ENCODE measurements at places on chromosomes 1 and 21.
A peak's percentile ranks its signal among the peaks of the same experiment; 100 is the strongest.

DNA sequence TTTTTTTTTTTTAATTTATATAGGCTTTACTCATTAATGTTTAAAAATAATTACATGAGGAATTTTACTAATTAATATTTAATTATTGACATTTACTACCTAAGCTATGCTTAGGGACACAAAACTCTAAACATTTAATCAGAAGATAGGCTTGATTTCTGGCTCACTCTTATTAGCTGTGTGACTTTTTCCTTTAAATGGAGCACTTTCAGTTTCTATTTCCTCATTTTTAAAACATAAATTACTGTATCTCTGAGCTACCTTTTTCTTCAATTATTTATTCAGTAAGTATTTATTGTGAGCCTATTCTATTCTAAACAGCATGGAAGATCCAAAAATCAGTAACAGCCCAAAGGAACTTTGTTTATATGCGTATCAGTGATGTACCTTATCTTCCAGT lies 40.5 kb downstream of the MAP3K7CL start:
- no peak for DNase-seq

DNA sequence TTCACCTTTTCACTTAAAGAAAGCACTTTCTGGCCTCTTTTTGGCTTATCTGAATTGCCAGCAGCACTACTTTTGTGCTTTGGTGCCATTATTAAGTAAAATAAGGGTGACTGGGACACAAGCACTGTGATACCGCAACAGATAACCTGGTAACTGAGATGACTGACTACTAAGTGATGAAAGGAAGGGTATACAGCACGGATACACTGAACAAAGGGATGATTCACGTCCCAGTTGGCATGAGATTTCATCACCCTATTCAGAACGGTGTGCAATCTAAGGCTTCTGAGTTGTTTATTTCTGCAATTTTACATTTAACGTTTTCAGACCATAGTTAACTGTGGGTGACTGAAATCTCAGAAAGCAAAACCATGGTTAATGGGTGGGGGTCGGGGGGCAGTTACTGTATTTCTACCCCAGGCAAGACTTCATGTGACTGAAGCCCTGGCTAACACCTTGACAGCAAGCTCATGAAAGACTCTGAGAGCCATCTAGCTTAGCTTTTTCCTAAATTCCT lies 102.8 kb downstream of the CLIC6 start:
- DNase-seq, result peak; percentile 18

DNA sequence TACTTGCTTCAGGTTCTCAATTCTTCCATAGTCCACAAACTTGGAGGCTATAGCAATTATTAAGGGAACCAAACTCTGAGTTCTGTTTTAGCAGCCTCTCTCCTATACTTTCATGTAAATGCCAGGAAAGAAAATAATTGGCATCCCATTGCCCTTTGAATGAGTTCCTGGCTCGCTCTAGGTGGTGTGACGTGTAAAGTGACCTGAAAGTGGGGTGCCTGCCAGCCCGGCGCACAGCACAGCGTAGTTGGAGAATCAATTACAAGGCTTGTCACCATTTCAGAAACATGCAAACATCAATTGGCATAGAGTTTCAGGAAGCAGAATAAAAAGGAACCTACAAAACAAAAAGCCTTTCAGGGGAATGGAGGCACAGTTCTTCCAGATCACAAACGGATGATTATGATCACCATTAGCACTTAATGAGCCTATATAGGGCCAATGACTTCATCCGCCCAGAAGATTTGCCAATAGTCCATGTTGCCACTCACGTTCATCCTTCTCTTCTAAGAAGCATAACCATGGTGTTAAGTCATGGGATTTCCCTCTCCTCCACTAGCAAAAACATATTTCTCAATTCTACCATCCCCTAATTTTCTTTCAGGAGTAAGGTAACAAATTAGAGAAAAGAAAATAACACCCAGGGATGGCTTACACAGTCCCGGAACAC lies 354.6 kb upstream of the ADGRL2 start:
- no peak for DNase-seq

GRCh38 chr1:160954158-160955104 lies at the start of gene ITLN2:
TSS of gene ITLN2 (minus strand) at chr1:160954809. CDS start at chr1:160954741, 68 bp downstream.
- no peak for DNase-seq

DNA sequence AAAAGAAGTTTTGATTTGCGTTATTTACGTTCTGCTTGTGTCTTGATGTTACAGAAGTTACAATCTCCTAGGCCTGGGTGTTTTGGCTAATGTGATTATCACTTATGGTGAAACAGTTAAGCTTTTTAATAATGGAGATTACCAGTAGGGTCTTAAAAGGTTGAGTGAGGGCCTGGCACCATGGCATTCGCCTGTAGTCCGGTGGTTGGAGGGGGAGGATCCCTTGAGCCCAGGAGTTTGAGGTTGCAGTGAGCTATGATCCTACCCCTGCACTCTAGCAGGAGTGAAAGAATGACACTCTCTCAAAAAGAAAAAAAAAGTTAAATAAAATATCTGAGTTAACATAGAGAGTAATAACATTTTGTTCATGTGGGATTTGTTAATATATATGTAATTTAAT lies 8.8 kb upstream of the SPEN start:
- DNase-seq, result no peak

DNA sequence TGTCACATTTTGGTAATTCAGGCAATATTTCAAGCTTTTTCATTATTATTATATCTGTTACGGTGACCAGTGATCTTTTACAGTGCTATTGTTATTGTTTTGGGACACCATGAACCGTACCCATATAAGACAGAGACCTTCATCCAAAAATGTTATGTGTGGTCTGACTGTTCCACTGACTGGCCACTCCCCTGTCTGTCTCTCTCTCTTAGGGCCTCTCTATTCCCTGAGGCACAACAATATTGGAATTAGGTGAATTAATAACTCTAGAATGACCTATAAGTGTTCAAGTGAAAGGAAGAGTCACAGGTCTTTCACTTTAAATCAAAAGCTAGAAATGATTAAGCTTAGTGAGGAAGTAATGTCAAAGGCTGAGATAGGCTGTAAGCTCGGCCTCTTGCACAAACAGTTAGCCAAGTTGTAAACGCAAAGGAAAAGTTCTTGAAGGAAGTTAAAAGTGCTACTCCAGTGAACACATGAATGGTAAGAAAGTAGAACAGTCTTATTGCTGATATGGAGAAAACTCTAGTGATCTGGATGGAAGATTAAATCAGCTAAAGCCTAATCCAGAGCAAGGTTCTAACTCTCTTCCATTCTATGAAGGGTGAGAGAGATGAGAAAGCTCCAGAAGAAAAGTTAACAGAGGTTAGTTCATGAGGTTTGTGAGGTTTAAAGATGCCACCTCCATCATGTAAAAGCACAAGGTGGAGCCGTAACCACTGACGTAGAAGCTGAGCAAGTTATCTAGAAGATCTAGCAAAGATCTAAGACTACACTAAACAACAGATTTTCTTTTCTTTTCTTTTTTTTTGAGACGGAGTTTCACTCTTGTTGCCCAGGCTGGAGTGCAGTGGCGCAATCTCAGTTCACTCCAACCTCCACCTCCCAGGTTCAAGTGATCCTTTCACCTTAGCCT lies 19.7 kb upstream of the DIPK1A start:
- no peak for DNase-seq

- DNase-seq, result no peak
Measured at GRCh38 chr1:56968878-56969495, 3.2 kb upstream of the C8B start.

DNA sequence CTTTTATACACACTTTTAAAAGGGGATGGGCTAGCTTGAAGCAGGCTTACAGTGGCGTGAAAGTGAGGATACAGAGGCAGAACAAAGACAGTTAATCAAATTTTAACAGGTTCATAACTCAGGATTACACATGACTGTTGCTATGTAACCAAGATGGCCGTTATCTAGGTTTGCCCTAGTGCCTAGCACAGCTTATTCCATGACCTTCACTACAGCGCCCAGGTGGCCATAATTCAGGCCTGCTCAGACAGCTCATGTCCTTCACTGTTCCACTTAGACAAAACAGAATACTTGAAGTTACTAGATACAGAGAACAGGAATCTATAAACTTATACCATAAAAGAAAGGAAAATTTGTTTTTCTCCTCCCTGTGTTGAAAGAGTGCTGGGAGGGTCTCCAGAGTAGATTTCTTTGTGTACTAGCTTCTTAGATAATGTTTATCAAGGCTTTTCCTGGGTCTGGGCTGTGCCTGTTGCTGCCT lies 6.2 kb upstream of the SPRR2F start:
- no peak for DNase-seq
